ENCODE measurements at places on chromosomes 7 and 10. TPM values are rescaled to one million over a fixed set of nuclear protein-coding genes. Genes with fewer than 3 reads are reported as not detected.

GRCh38 chr10:120517881-120518484 lies 61.0 kb downstream of the PLPP4 start:
- no peak for ATAC-seq

- no peak for ATAC-seq
Measured at GRCh38 chr10:51129946-51130544, 55.8 kb downstream of the PRKG1 start.

DNA sequence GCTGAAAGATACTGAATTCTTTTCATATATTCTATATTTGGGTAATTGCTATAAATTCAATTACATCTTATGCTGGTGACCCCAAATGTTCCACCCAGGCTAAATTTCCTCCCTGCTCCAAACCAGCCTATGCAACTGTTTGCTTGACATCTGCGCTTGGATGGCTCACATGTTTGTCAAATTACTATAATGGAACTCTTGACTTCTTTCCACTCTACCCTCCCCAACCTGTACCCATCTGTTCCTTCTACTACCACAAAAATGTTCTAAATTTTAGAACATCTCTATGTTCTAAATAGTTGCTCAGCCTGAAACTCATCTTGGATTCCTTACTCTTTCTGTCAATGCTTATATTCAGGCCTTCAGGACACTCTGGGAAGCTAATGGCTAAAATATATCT lies 249.9 kb upstream of the SMIM30 start:
- ATAC-seq: no peak

DNA sequence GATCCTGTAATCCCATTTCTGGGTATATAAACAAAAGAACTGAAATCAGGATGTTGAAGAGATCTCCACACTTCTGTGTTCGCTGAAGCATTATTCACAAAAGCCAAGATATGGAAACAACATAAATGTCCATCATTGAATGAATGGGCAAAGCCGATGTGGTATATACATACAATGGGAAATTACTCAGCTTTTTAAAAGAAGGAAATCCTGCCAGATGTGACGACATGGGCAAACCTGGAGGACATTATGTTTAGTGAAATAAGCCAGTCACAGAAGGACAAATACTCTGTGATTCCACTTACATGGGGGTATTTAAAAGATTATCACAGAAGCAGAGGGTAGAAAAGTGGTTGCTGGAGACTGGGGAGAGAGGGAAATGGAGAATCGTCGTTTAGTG lies 23.9 kb upstream of the FAM107B start:
- no peak for ATAC-seq

The CELF2 gene
- 82.4 TPM for total RNA-seq

DNA sequence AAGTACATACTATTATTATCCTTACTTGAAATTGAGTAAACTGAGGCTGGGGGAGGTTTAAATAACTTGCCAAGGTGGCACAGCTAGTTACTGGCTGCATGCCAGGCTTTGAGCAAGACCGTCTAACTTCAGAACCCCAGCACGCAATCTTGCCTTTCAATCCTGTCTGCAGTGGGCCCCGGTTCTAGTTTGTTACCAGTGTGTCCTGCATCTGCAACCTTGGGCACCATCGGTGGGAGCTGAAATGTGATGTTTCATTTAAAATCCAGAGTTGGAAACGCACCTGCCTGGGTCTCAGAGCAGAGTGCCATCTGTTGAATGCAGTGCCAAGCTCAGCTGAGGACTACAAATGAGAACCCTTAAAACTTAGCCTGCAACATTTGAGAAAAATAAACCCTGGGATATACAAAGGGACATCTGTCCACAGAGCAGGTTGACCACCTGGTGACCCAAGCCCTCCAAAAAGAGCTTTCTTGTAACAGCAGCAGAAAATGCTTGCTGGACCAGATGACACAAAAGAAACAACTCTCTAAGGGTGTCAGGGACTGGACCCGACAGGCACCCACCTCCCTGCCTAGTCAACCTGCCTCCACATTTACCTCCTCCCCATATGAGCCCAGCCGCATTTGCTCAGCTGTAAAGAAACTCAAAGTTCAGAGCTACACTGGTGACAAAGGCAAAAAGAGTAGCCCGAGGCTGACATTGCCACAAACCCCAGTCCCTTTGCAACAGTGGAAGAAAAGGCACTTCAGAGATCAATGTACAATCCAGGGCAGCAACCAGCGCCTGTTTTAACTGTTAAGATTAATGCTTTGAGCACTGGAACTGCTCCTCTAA lies 1.7 kb downstream of the SH3PXD2A start:
- no peak for ATAC-seq

DNA sequence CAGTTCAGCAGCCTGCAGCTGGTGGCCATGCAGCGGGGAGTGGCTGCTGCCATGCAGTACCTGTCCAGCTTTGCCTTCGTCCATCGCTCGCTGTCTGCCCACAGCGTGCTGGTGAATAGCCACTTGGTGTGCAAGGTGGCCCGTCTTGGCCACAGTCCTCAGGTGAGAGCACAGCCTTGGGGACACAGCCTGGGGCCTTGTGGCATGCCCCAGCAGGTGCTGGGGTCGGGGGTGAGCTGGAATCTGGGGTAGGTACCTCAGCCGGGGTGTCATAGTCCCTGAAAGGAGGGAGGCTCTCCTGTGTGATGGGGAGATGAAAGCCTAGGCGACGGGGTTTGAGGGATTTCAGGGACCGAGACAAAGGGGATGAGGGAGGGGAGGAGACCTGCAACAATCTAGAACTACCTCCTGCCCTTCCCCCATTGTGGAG lies 14.1 kb downstream of the EPHB6 start:
- no peak for ATAC-seq

GRCh38 chr10:98536551-98536950 lies 89.8 kb upstream of the HPS1 start:
- no peak for ATAC-seq

DNA sequence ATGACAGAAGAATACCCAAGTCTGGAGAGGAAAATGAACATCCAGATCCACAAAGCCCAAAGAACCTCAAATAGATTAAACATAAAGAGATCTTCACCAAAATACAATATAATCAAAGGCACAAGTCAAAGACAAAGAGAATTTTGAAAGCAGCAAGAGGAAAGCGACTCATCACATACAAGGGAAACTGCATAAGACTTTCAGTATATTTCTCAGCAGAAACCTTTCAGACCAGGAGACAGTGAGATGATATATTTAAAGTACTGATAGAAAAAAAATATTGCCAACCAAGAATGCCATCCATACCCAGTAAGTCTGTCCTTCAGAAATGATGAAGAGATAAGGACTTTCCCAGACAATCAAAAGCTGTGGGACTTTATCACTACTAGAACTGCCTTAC lies 81.5 kb upstream of the GALNT17 start:
- ATAC-seq: no peak

DNA sequence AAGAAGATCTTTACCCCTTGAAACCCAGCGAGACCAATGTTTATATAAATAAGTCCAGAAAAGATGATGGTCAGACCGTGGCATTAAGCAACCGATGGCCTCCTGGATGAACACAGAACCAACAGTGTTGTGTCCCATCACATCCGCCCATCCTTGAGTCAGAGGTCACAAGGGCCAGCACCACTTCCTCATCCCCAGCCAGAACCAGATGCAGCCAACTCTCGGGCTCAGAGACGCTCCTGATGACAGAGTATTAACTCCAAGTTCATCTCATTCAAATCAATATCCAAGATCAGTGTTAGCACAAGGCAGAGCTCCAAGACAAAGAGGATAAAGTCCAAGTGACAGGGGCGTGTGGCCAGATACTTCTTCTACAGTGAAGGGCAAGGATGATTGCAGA lies 63.5 kb downstream of the FAM53B start:
- peak; percentile 69 for ATAC-seq

GRCh38 chr10:119087271-119087882 lies 6.8 kb upstream of the EIF3A start:
- ATAC-seq: no peak

The ANKRD61 gene
- total RNA-seq: not detected

The SH3PXD2A gene
- total RNA-seq: 65.2 TPM

- ATAC-seq: no peak
Measured at GRCh38 chr7:37129035-37129425, 319.6 kb downstream of the ELMO1 start.

DNA sequence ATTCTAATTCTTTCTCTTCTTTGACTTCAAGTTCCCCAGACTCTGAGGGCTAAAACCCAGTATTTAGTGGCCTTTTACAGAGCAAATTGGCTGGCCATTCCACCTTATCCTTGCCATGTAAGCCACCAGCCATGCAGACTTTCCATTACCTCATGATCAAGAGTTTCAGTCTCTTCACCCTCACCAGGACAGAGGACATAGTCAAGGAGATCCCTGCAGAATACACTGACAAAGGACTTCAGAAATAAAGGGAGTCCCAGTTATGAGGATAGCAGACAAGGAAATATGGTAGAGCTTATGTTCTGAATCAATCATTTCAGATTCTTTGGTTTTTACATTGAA lies 1080.4 kb upstream of the C7orf33 start:
- ATAC-seq: no peak

GRCh38 chr10:90087197-90088023 lies 386.0 kb downstream of the KIF20B start:
- ATAC-seq: no peak

The OR2A1 gene
- total RNA-seq: not detected

GRCh38 chr10:117346574-117346973 lies 28.7 kb downstream of the PDZD8 start:
- ATAC-seq: no peak

The ATP6V0E2 gene
- 20.1 TPM for total RNA-seq

DNA sequence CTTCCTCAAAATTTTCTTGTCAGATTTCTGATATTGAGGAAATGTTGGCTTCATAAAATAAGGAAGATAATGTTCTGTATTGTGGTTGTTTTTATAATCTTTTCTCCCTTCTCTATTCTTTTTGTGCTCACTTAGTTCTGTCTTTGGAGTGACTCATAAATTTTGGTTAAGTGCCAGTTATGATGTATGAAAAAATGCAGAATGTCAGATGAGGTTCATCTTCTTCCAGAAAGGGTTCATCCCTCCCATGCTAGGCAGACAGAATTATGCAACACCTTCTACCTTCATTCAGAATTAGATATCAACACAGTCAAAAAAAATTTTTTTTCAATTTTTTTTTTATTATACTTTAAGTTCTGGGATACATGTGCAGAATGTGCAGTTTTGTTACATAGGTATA lies 36.6 kb upstream of the CYP2C19 start:
- no peak for ATAC-seq

DNA sequence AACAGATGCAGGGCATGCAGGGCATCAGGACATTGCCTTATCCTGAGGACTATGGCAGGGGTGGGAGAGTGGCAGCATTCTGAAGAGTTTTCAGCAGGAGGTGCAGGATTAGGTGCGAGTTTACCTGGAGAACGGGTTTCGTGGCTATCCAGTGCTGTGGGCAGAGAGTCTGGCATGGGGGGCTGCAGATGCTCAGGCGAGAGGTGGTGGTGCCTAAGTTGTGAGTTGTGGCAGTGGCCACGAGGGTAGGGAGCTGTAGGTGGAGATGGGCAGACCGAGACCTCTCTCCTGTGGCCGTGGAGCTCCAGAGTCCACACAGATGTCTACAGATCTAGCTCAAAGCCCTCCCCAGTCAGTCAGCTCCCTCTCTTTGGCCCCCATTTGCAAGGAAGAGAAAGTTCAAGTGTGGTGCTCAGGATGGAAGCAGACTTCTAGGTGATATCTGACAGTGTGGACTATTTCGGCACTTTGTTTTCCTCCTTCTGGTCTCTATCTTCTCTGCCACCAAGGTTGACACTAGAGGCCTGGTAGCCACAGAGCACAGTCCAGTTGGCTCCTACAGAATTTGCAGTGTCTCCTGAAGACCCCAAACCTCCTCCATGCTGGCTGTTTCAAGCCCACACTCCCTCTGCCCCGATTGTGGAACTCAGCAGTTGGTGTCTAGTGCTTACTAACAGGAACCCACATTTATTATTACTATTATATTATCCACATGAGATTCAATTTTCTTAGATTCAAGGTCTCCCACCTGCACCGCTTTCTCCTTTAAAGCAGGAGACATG lies 955.7 kb upstream of the ZNF722 start:
- no peak for ATAC-seq

The DDC gene
- total RNA-seq: not detected

- ATAC-seq: no peak
Measured at GRCh38 chr7:128259131-128260061, 18.3 kb downstream of the LEP start.

- ATAC-seq: no peak
Measured at GRCh38 chr10:75814014-75814413, 382.6 kb downstream of the LRMDA start.

DNA sequence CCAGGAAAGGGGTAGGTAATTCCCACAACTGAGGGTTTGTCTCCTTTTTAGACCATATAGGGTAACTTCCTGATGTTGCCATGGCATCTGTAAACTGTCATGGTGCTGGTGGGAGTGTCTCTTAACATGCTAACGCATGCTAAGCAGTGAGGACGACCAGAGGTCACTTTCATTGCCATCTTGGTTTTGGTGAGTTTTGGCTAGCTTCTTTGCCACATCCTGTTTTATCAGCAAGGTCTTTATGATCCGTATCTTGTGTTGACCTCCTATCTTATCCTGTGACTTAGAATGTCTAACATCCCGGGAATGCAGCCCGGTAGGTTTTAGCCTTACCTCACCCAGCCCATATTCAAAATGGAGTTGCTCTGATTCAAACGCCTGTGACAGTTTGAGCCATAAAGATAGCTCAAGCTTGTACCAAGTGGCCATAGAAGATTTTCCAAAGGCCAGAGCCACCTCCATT lies 176.0 kb upstream of the NAMPT start:
- ATAC-seq: no peak

DNA sequence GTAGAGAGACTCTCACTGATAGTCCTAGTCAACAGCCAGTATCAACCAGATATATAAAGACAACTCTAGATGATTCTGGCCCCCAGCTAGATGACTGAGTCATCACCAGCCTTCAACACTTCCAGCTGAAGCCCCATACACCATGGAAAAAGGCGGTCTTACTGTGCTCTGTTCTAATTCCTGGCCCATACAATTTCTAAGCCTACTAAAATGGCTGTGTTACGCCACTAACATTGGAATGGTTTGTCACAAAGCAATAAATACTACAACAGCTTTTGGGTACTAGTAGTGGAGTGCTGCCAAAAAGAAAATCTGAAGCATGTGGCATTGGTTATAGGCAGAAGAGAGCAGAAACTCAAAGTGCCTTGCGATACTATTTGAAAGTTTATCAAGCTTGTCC lies 13.0 kb upstream of the TES start:
- ATAC-seq: no peak

DNA sequence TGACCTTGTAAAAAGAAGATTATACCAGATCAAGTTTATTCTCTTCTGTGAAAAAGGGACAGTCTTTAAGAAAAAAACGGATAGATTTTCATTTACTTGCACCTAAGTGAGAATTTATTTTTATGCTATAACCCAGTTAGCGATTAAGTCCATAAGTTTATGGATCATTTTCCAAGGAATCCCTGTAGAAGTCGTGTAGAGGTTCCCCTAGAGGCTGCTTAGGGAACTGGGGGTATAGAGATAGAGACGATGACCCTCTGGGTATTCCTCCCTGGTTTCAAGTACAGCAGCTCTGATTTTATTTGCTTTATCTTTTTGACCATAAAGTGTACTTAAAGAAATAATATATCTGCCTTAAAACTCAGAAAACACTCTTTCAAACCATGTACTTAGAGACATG lies 648.4 kb upstream of the LRRTM3 start:
- no peak for ATAC-seq

The TDRD1 gene
- total RNA-seq: 0.42 TPM

- ATAC-seq: no peak
Measured at GRCh38 chr10:61565819-61566560, 96.7 kb upstream of the CABCOCO1 start.

The FXYD4 gene
- not detected for total RNA-seq
